ENCODE measurements at places on chromosomes 5 and 9.

DNA sequence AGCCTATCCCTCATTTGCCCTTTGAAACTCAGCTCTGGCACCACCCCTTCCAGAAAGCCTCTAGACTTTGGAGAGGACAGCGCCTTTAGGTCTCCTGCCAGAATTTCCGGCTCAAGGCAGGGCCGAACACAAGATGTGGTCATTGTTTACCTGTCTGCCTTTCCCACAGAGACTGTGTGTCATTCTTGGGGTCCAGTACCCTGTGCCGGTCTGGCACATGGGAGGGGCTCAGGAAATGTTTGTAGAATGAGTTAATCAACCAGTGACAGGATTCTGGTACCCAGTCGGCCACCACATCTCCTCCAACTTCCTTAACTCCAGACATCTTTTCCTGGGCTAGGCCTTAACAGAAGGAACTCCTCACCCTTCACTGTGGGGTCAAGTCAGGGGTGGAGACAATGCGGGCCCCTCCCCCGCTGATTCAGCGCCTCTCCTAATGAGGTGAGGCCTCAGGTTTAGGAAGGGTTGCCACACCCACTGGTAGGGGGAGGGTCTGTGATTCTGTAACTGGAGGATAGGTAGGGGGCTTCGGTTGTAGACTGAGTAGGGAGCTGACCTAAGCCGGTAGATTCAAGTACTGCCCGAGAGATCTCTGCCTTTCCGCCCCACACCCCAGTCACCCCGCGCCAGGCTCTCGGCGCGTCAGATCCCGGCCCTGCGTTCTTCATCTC is 29.3 kb downstream of the PCDH1 start:
- peak; percentile 45 for DNase-seq

DNA sequence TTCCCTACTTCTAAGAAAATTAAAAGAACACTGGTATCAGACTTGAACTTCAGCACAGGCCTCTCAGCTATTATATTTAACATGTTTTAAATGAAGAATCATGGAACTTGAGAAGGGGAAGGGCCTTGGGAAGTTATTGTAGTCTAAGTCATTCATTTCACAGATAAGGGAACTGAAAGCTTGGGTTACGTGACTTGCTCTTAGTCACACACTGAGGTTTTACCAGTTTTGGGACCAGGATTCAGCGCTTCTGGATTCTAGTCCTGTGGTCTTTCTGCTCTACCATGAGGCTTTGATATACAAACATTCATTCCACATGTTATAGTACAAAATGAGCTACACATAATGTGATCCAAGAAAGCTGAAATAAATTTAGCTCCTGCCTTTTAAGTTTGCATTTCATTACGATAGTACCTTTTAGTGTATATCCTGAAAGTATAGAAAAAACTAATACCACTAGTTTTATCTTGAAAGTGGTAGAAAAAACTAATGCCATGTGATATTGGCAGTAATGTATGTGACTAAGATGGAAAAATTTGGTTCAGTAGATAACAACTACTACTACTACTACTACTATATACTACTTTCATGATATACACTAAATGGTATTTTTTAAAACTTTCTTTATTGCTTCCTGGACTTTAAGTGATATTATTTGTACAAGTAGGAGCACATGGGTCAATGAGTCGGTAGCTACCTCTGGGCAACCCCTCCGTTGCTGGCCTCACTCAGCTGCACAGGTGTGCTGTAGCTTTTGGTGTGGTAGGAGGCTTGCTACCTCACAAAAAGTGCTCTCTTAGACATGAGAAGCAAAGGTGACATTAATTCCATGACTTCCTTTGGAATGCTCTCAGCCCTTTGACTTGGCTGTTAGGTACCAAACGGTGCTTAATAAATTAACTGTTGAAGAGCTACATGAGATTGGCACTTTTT is 40.7 kb downstream of the F2RL2 start:
- peak; percentile 37 for DNase-seq

- no peak for DNase-seq
Measured at GRCh38 chr9:36559036-36559695, 13.5 kb upstream of the MELK start.

DNA sequence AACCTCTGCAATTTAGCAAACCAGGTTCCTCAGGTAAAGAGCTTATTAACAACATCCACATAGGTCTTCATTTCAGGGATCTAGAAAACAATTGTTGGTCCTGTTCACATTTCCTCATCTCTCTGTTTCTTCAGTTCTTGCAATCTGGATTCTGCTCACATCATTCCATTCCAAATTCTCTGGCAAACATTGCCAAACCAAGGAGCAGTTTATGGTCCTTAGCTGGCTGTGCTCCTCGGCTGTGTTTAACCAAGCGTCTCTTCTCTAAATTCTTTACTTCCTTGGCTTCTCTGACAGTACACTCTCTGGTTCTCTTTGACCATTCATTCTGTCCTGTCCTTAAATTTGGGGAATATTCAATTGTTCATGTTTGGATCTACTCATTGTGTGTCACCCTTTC is 65.8 kb upstream of the RANBP3L start:
- no peak for DNase-seq

- peak; percentile 27 for DNase-seq
Measured at GRCh38 chr9:104961238-104961637, 33.3 kb upstream of the ABCA1 start.

- no peak for DNase-seq
Measured at GRCh38 chr9:86749894-86750255, 197.4 kb downstream of the GAS1 start.

- DNase-seq: no peak
Measured at GRCh38 chr9:38432922-38433510, 8.8 kb upstream of the IGFBPL1 start.

DNA sequence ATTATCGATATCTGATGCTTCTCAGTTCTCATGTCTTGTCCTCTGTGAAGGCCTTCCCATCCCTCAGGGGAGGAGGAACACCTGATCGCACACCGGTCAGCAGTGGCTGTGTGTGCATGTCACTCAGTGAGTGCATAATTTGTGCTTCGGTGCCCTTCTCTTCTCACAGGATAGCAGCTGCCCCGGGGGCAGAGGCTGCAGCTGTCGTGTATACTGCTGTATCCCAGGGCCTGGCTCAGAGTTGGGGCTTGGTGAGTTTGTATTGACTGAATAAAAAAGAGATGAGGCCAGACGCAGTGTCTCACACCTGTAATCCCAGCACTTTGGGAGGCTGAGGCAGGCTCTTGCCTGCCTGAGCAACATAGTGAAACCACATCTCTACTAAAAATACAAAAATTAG is 49.7 kb upstream of the NCS1 start:
- DNase-seq: no peak

DNA sequence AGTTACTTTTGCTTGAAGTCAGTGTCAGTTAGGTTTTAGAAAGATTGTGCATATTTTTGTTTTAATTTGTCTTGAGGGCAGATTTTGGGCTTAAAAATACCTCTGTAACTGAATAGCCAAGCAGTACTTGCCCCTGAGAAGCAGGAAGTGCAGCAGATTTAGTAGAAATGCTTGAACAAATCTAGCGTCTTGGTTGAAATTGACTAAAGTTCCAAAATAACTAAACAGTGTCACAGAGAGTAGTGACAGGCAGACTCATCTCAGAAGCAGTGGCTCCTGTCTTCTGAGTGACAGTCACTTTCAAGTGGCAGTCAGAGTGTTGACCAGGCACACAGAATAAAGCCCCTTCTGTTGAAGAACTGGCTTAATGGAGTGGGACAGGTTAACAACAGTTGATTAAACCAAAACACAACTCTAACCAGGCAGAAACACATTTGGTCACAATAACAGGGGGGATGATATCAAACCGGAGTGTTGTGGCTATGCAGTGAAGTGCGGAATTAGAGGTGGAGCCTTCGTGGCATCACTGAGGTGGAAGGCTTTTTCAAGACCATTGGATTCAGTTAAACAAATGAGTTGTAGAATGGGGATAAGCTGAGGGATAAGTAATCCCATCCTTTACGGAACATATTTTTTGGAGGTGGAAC is 29.1 kb downstream of the TRIO start:
- DNase-seq: peak; percentile 62

DNA sequence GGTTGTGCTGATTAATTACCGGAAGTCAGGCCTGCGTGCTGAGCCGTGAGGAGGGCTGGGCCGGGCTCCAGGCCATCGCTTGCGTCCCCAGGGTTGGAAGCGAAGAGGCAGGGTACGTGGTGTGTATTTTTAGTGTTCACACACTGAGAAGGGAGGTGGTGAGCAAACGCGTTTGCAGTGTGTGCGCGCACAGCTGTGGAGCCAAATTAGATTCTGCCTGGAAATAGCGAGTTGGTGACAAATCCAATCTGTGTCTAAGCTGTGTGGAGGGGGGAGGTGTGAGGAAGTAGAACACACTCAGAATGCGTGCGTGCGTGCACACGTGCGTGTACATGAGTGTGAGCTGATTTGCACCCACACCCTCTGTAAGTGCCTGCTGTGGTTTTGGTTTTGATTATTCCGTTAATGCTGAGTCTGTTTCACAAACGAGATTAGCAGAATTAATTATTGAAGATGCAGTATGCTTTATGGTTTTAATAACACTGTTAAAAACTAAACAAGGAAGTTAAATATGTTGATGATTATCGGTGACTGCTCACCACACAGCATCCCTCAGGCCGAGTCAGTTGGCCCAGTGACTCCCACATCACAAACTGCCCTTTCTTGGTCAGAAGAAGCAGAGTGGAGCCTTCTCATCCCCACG is 111.8 kb upstream of the FCN2 start:
- no peak for DNase-seq

DNA sequence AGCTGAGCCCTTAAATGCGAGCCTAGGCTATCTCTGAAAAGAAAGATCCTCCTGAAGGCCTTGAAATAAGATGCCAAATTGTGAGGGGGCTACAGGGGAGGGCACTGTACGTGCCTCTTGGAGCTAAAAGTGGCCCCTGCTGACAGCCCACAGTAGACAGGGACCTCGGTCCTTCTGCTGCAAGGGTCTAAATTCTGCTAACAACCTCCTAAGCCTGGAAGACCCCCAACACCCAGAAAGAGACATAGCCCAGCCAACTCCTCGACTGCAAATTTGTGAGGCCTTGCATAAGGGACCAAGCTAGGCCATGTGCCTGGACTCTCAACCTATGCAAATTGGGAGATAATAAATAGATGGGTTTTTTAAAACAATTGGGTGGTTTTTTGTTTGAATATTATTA is 54.7 kb downstream of the UBE2QL1 start:
- DNase-seq: no peak

DNA sequence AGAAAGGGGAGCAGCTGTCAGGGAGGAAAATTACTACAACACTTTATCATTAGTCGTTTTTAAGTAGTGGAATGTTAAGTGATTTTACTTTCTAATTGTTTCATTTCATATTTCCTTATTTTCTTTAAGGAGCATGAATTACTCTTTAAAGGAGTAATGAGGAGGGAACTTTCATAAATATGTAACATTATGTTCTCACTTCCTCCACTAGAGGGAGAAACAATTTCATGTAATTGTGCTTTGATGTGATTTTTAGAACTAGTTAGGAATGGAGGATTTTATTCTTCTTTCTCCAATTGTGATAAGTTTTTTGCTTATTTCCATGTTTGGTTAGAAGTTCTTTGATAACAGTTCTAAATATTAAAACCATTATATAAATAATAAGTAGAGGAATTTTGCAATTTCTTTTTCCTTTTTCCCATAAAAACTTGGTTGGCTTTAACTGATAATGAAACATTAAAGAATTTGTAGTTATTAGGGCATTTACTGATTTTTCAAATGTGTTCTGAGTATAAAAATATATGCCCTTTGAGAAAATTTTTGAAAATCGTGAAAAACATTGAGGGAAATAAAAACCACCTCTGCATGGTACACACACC is 25.6 kb downstream of the CEP78 start:
- DNase-seq: peak; percentile 25

DNA sequence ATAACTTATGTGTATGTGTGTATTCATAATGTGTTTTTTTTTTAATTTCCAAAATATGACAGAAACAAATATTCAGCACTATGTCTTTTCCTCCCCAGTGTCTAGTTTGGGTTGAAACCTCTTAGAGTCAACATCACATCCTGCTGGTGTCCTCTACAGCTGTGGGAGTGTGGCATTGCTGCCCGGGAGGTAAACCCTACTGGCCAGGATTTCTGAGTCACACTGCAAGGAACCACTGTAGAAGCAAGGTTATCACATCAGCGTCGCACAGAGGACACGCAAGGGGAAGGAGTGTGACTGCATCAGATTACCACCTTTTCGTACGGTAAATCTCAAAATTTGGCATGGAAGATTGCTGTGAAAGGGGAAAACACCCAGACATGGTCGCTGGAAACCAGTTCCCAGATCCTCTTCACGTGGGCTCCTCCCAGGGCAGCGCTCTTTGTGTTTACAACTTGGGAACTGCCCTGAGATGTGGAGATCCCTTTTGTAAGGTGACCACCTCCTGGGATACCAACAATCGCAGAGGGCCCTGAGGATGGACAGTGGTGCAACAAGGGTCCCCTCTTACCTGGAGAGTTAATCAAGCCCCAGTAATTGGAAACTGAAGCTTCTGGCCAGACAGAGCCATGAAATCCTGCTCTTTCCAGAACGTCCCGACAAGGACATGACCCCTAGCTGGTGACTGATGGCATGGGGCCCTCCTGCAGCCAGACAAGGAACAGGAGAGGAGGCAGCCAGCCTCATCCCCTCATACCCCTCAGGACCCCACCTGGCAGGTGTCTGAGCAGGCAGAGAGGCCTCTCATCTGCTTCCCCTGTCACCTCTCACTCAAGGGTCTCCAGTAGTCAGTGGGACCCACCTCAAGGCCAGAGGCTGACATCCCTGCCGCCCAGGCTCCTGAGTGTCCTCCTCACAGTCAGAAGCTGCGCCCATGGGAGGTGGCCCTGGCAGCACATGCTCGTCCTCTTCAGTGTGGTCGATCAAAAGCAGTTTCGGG is 194.7 kb downstream of the MED10 start:
- no peak for DNase-seq

DNA sequence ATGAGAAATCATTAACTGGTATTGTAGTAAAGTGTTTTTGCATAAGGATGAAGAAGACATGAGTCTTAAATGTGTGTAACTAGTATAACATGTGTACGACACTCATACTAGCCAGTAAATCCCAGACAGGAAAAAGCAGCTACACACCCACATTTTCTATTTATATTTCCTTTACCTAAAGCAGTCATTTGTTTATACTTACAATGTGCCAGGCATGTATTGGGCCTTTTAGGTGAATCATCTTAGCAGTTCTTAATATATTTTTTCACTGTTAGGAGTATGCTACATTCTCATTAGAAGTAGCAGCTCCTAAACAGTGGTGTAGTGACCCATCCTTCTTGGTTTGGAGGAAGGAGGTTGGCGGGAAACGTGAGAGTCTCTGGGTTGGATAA is 55.8 kb upstream of the TMC1 start:
- DNase-seq: no peak

GRCh38 chr5:72814104-72814503 is 2.4 kb upstream of the TNPO1 start:
- DNase-seq: no peak

- no peak for DNase-seq
Measured at GRCh38 chr5:2206293-2207108, 323.8 kb upstream of the IRX4 start.

- no peak for DNase-seq
Measured at GRCh38 chr5:63053019-63053638, 474.5 kb downstream of the LRRC70 start.

DNA sequence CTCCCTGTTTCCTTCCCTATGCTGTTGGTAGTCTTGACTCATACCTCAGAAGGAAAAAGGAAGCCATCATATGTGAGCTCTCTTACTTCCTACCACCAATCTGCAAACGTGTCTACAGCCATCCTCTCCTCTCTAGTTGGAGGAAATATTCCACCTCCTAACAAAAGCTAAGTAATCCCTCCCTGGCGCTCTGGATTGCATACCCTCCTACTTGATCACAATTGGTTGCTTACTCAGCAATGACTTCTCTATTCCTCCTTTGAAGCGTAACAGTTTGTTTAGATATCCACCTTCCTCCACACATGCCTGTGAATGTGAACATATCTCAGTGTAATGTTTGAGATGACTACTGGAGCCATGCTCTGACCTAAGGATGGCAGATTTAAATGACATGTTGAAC is 18.2 kb downstream of the RUSC2 start:
- no peak for DNase-seq

All from GM20000 (cell line).